Breast epithelium (tissue), 4 donors: ENCODE measurements at places on chromosomes 4 and X. TPM values are rescaled to one million over a fixed set of nuclear protein-coding genes. Genes with fewer than 3 reads are reported as not detected.

Gene GAGE2A
- total RNA-seq: not detected

Gene GYPA
- not detected for total RNA-seq

Gene GAGE12E
- total RNA-seq: not detected

Gene HCCS
- 9.4 TPM for total RNA-seq

Gene DHX15
- 207 TPM for total RNA-seq

DNA sequence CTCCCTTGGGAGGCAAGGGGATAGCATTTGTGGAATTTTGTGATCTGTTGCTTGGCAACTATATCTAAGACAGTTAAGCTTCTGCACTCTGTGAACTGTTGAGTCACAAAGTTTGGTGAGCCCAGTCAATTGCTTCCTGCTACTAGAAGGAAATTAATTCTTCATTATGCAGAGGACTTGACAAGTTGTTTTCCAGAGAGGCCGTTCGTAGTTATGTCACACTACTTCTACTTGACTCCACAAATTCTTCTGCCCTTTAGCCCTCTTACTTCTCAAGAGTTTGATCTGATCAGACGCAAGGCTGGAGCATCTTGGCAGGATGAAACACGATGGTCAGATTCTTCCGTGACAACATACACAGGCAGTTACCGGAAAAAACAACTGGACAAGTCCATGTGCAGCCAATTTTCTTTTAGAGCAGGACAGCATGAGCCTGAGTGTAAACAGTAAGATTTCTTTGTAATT lies at the start of gene C4orf51:
C4orf51 (plus strand) TSS at position 156 of the 465 bp plus-strand sequence; CDS start at position 214, 58 bp downstream.
- H3K27me3 ChIP-seq: no peaks in the 10 kb centered on the region
- H3K36me3 ChIP-seq: no peaks in the 10 kb centered on the region
- no peaks in the 10 kb centered on the region for H3K4me1 ChIP-seq
- H3K4me3 ChIP-seq: no peak within 1 kb of the TSS
- DNase-seq: no peak
